ENCODE measurements at places on chromosomes 1 and 21.

DNA sequence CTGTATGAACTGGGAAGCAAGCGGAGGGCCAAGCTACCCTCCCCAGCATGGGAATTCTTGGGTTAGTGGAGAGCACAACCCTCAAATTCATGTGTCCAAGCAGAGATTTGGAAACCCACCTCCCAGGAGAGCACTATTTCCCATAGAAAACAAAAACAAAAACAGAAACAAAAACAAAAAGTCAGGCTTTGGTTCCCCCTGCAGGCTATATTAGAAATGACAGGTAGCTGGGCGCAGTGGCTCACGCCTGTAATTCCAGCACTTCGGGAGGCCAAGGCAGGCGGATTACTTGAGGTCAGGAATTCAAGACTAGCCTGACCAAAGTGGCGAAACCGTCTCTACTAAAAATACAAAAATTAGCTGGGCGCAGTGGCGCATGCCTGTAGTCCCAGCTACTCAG, 10.8 kb downstream of the MINDY1 start:
- DNase-seq = peak; percentile 30

- peak; percentile 64 for DNase-seq
These were observed 24.9 kb upstream of the KCNC4 start for GRCh38 chr1:110185181-110185580.

DNA sequence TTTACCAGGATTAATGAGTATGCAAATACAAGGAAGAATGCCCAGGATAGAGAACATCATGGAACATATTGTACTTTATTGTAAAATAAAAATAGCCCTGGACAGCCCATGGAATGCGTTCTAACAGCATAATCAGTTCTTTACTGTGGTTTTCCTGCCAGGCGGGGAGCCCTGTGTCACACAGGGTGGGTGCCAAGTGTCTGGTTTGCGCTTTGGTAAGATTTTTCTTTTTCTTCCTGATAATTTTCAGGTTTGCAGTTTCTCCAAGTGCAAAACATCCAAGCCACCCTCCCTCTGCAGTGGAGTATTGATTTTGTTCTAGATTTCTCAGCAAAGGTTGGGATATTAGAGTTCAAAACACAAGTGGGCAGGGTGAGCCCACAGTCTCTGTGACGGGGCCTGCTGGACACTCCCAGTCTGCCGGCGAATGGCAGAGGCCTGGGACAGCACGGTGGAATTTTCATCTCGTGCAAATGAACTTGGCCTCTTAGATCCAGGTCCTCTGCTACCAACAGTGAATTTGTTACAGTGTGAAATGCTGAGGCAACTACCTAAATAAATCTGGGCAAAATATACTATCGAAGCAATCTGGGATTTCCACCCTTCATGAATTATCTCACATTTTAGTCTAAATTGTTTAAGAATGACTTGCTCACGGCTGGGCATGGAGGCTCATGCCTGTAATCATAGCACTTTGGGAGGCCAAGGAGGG, 15.6 kb upstream of the KCNJ15 start:
- DNase-seq = no peak

DNA sequence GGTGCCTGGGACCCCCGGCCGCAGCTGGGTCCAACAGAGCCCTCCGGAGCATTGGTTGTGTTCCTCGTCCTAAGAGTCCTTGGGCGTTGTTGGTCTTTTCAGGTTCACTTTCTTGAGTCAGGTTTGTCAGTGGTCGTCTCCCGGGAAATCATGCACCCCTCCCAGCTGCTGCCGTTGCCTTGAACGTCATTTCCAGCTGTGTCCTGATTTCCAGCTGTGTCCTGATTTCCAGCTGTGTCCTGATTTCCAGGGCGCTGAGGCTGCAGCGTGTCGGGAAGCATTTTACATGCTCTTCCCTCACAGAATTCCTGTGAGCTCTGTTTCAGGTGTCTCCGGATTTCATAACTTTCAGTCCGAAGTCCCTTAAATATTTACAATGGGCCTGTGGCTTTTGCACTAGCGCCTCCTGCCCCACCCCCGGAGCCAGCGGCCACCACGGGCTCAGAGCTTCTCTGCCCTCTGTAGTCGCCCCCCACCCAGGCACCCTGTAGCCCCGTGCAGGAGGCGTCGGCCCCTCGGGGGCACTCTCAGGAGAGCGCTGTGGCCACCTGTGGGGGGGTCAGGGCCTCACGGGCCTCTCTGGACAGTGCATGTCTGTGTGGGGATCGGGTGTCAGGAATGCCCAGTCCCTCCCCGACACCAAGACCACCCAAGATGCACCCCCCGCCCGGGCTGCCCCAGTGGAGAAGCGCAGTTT, 66.7 kb downstream of the COL18A1 start:
- DNase-seq = no peak

- no peak for DNase-seq
These were observed 21.4 kb upstream of the KCNN3 start for GRCh38 chr1:154891452-154891851.

GRCh38 chr1:68141071-68142021, 90.9 kb upstream of the DIRAS3 start:
- DNase-seq = no peak

- DNase-seq = no peak
These were observed 147.3 kb upstream of the VAMP3 start for GRCh38 chr1:7623842-7624241.

DNA sequence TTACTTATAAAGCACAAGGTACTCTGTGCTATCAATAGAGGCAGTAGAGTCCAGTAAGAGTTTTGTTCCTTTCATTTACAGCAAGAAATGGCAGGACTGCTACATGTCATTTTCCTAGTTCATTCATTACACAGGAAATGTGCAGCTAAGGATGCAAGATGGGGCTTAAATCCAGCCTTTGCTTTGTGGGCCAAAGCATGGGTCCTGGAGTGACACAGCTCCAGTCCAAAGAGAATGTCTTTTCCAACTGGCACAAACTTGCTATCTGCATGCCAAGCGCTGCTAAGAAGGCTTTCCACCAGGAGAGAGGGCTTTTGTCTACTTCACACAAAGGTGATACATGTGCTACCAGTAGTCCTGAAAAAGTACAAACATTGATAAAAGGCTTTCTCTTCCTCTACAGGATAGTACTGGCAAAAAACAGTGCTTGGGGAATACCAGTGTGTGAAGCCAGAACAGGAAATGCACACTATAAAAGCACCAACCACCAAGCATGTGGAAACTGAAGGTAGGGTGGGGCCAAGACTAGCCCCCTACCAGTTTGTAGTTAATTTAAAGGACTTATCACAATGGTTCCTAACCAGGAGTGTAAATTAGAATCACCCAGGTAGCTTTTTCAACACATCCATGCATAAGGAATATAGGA, 68.7 kb downstream of the ARID4B start:
- no peak for DNase-seq

GRCh38 chr1:158691907-158692306, 5.4 kb upstream of the SPTA1 start:
- DNase-seq = no peak

DNA sequence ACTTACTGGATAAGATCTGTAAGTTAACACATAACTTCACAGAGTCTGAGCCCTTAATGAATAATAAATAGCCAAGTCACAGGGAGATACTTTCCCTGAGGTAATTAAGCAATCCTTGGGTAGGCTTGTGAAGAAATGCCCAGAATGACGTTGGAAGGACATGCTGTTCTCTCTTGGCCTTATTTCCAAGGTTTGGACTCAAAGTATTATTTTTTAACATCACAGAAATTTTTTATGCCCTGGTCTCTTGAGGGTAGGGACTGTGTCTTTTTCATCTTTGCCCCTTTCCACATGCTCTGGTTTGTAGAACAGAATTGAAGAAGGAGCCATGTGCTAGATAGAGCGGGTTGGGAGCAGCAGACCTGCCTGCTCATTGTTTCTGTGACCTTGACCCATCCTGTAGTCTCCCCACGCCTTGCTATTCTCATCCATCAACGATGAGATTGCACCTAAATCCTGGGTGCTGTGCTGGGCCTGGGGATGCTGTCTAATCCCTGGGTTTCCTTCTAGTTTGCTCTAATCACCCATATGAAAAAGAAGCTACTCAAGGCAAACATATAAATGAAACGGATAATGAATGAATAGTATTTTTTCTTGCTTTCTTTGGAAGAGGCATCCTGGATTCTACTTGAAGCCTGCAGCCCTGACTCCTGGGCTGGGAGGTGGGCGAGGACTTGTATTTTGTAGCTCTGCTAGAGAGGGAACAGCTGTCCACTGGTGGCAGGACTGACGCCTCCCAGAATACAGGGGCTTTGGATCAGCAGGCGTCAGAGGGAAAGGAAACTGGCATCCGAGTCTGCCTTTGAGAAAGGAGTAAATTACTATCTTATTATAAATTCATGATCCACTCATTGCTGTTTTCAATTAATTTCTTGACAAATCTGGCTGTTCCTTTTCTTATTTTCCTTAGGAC, 17.5 kb upstream of the LAMTOR5 start:
- no peak for DNase-seq

- no peak for DNase-seq
These were observed 266.1 kb upstream of the NRIP1 start for GRCh38 chr21:15330872-15331271.

DNA sequence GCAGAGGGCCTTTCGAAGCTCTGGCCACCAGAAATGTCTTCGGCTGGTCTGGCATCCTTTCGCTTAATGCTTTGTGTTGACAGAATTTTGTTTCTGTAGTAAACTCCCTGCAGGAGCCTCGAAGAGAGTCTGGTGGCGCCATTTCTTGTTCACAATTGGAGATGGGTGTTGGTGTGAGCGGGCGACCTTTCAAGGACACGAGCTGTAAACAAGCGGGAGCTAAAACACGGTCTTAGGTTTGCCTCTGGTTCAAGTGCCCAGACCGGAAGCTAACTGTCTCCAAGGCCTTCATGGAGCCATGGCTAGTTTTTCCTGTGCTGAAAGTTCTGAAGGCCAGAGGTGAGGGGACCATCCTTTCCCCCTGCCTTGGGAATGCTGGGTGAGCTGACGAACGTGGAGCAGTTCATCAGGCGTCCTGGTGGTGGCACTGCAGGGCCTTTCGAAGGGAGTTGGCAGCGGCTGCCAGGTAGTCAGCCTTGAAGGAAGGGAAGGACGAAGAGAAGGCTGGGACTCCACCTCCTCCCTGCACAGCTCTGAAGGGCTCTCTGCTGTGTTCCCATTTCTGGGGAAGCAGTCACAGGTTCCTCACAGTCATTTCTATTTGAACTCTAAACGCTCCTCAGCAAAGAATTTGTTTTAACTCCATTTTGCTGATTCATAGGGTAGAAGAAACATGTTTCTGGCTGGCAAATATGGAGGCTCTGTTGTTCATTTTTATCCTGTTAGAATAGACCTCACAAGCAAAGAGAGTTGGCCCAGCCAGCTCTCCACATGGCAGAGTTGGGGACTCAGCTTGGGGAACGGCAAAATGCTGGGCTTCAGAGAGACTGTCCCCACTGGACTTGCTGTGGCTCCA, 35.2 kb downstream of the URB2 start:
- peak; percentile 52 for DNase-seq

DNA sequence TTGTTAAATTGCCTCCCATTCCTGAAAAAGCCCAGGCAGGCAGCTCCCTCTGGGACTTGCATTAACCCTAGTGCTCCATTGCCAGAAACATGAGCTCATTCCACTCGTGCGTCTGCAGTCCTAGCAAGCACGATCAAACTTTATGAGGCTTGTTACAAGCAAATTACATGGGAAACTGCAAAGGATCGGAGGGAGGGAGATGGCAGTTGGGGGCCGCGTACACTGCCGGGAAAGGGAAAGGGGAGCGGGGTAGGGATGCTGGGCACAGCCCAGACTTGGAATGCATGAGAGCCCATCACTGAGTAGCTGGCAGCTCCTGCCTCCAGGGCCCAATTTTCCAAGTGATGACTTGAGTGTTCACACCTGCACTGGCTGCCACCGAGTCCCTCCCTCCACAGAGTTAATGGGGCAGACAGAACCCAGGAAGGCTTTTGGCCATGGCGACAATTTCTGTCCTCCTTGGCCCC, 169.9 kb downstream of the BRINP2 start:
- no peak for DNase-seq

GRCh38 chr1:18278946-18279345, 171.3 kb downstream of the IGSF21 start:
- DNase-seq = no peak

- DNase-seq = no peak
These were observed 6.1 kb downstream of the SLC25A24 start for GRCh38 chr1:108194051-108194450.

- no peak for DNase-seq
These were observed 6.9 kb upstream of the REG4 start for GRCh38 chr1:119818181-119818580.

GRCh38 chr1:6727535-6727934, 25.9 kb upstream of the DNAJC11 start:
- peak; percentile 47 for DNase-seq

GRCh38 chr21:30193201-30193600, 22.7 kb downstream of the CLDN8 start:
- DNase-seq = no peak

All from SHP77 treated with DMSO at 0.1 percent for 48 hours (cell line).